ENCODE measurements at places on chromosomes 11 and 22.
A peak's percentile ranks its signal among the peaks of the same experiment; 100 is the strongest.

DNA sequence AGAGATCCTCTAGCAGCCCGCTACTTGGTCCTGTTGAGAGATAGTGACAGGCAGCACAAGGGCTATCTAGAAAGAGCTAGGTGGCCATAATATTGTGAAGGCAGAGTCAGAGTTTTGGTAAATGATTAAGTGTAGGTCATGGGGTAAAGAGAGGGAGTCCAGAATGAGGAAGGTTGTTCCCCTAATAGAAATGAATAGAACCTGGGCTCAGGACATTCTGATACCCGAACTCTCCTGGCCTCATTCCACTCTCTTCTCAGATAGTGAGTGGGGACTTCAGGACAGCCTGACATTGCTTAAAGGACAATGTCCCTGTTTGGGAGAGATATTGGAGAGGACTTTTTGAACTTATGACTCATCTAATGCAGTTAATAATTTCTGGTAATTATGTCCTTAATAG lies 20.6 kb downstream of the SLC5A1 start:
- DNase-seq, result no peak

GRCh38 chr11:87529486-87529885 lies 491.8 kb downstream of the TMEM135 start:
- no peak for DNase-seq

GRCh38 chr11:35647421-35648093 lies 15.0 kb upstream of the TRIM44 start:
- DNase-seq, result no peak

DNA sequence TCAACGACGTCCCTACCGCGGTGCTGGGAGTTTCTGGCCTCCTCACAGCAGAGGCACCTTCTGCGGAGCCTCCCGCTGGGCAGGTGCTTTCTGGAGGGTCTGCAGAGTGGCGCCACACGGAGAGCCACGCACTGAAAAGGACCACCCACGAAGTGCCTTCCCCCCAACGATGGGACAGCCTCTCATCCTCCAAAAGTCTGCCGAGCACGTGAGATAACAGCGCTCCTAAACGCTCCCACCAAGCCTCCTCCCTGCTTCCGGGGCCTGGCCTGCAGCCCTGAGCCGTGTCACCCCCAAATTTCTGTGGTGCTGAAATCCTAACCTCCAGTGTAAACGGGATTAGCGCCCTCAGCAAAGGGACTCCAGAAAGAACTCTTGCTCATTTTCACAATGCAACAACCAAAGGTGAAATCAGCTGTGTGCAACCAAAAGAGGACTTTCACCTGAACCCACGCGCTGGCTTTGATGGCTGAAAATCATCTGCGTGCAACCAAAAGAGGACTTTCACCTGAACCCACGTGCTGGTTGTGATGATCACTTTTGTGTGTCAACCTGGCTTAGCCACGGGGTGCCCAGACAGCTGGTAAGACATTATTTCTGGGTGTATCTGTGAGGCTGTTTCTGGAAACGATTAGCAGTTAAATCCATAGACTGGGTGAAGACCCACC lies 924.6 kb downstream of the BRD1 start:
- DNase-seq, result no peak

DNA sequence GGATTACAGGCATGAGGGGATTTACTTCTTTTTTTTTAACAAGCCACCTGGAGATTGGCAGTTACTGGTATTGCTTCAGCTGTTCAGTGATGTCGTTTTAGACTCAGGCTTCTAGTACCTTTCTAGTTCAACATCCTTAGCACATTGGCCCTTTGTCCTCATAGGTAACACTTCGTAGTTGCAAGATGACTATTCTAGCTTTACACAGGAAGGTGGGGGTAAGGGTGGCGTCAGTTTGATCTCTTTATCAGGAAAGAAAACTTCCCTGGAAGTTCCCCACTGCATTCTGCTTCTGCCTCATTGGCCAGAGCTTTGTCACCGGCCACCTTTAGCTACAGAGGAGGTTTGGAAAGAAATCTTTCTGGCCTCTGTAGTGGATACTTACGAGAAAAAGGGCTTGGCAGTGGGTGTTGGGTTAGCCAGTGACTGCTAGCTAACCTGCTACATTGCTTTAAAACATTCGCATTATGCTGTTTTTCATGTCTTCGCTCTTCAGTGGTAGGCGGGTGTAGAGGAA lies 40.7 kb downstream of the SFI1 start:
- no peak for DNase-seq

DNA sequence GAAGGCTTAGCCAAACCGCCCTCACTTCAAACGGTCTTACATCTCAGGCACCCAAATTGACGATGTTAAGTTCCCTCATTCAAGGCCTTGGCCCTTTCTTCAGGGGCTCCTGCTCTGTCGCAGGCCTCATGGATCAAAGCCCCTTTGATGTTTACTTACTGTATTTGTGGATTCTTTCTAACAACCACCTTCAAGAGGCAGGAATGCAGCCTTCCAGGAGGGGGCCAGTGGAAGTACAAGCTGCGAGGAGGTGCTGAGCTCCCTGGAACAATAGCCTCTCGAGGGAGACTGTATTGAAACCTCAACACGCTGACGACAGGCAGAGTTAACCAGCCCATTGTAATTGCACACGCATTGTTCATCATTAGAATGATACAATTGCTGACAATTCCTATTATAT lies 209.1 kb downstream of the ST3GAL4 start:
- DNase-seq, result no peak

- DNase-seq, result no peak
These were observed 15.9 kb downstream of the NUP98 start for GRCh38 chr11:3781423-3781822.

- peak; percentile 22 for DNase-seq
These were observed 7.4 kb downstream of the CNTF start for GRCh38 chr11:58629857-58630256.

DNA sequence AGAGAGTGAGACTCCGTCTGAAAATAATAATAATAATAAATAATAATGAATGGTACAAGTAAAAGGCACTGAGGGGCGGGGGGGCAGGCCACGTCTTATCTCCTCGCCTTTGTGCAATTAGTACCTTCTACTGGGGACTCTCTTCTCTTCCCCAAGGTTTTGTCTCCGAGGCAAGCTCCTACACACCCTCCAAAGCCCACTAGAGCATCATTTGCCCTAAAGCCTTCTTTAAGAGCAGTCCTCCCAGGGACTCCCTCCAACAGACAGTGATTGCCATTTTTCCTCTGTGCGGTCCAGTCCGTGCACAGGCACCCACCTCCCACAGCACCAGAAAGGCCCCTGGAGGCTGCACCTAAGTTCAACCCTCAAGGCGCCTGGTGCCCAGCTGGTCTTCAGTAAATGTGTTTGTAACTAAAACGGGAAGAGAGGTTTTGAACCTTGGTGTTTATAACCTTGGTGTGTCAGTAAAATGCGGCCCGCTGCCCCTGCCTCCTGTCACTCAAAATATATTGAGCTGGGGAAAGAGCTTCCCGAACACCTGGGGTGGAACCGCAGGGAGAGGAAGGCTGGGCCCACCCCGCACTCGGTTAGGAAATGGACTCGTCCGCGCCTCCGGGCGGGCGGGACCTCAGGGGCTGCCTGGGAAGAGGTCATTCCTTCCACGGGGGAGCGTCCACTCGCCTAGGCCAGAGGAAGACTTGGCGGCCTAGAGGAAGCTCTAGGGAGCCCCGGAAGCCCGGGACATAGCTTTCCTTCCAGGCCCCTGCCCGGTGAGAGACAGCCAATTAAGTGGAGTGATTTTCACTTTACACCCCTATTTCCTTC lies 4.7 kb upstream of the KDELR3 start:
- no peak for DNase-seq

DNA sequence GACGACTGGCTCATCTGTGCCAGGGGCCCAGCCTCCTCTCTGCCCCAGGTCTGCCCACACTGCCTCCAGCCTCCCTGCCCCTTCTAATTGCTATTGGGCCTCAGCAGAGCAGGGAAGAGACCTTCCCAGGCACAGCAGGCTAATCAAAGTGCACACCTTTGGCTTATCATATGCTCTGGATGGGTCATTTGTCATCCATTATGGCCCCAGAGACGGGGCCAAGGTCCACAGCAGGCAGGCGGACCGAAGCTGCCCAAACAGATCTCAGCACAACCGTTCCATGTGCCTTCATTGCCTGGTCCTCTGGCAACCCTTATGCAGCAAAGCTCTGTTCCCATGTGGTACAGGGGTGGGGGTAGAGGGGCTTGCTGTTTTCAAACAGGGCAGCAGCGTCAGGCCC lies 66.6 kb downstream of the TP53I11 start:
- DNase-seq, result no peak

DNA sequence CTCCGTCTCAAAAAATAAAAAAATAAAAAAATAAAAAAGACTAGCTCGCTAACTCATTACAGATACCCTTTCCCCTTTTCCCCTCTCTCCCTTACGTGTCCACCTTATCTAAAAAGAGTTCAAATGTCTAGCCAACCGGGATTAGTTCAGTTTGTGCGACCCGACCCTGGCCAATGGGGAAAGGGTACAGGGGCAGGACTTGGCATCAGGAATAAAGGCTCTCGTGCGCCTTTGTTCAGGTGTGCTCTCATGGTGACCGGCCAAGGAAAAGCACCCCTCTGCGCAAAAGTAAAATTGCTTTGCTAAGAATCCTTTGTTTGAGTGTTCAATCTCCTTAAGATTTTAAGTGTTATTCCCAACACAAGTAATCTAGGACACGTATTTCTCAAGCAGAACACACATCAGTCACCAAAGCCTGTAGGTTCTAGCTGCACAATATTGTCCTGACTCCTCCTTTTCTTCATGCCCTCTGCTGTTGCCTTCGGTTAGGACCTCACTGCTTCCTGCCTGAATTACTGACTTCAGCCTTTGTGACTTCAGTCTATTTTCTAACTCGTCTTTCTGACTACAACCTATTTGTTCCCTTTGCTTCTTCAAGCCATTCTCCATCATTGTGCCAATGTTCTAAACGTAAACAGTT lies 20.7 kb upstream of the CECR2 start:
- no peak for DNase-seq
